ENCODE measurements at places on chromosomes 1 and 21.

- DNase-seq: no peak
Measured at GRCh38 chr1:36513676-36514473, 31.2 kb upstream of the CSF3R start.

- no peak for DNase-seq
Measured at GRCh38 chr1:223711173-223711572, 1.2 kb upstream of the CAPN2 start.

DNA sequence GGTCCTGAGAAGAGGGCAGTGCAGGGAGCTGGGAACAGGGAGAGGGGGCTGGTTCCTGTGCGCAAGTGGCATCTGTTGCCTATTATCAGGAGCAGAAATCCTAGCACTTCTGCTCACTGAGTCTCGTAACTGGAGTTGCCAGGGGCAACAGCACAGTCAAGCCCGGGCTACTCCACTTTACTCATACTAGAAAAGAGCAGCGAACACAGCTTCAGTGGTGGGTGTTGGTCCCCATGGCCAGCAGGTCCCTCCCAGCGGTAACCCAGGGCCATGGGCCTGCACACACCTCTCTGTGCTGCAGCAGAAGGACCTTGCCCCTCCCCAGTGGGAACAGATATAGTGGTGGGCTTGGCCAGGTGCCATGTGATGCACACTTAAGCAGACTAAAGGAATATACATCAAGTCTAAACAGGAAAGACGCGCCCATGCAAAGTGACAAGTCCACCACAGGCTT is 8.5 kb downstream of the PYCR2 start:
- peak; percentile 7 for DNase-seq

- DNase-seq: no peak
Measured at GRCh38 chr1:209589440-209589839, 5.9 kb downstream of the CAMK1G start.

DNA sequence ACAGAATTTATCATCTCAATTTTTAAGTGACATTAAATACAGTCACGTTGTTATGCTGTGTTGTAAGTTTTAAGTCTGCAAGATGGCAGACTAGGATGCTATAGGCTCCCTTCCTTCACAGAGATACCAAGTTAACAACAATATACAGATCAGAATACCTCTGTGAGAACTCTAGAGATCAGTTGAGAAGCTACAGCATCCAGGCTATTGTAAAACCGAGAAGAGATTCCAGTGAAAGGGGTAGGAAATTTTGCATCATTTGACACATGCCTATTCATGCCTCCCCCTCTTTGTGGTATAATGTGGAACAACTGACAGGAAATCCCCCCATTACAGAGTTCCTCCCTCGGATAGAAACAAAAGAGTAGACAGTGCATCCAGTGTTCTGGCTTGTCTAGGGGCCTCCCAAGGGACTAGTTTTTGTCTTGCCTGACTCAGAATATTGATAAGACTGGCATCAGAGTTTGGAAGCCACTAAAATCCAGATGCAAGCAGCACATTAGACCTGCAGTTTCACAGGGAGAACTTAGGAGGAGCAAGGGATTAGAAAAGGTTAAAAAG is 80.6 kb downstream of the LBR start:
- no peak for DNase-seq
